Left forelimb (tissue), 1 donor: ENCODE measurements at places on chromosomes 13 and 19.

- no peak for DNase-seq
Measured at GRCh38 chr13:76725211-76725610, 161.0 kb downstream of the KCTD12 start.

DNA sequence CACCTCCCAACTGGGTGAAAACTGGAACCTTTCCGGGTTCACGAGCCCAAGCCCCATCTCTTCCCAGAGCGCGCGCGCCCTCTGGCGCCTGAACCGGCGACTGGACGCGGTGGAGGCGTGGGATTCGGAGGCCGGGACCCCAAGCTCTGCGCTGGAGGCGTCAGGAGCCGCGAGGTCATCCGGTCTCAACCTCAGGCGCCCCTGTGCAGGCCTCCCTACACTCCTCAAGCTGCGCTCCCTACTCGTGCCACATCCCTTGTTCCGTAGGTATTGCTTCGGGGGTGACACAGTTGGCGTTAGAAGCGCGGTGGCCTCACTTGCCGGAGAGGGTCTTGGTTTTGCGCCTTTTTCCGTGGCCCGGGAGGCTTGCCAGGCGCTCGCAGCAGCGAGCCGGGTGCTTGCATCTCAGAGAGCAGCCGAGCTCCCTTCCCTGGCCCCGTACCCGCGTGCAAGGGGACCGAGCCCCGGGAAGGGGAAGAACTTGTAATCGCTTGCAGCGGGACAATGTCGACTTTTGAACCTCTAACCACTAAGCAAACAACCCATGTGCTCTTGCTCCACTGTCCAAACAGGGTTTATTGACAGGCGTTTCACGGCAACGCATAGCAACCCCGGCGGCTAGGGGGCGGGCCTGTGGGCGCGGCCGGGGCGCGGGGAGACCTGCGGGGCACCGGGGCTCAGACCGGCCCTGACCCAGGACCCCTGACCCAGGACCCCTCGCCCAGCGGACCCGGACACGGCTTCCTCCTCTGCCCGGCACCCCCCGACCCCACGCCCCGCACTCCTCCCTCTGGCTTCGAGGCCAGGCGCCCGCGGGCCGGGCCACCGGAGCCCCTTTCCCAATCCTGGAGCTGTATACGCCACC lies 8.5 kb downstream of the CDX2 start:
- DNase-seq, result no peak

GRCh38 chr13:39874331-39875053 lies 219.0 kb downstream of the COG6 start:
- DNase-seq, result no peak

DNA sequence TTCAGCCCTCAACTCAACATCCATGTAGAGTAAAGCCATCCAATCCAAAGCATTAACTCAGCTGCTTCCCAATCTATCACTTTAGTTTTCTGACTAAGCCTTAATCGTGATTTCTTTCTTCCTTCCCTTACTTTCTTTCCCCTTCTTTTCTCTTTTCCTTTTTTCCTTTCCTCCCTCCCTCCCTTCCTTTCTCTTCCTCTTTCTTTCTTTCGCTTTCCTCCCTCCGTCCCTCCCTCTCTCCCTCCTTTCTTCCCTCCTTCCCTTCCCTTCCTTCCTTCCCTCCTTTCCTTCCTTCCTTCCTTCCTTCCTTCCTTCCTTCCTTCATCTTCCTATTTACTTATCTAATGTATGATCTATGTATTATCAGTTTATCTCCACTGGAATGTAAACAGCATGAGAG lies 71.2 kb downstream of the ERCC5 start:
- no peak for DNase-seq
